ENCODE measurements at places on chromosomes 4 and X.

DNA sequence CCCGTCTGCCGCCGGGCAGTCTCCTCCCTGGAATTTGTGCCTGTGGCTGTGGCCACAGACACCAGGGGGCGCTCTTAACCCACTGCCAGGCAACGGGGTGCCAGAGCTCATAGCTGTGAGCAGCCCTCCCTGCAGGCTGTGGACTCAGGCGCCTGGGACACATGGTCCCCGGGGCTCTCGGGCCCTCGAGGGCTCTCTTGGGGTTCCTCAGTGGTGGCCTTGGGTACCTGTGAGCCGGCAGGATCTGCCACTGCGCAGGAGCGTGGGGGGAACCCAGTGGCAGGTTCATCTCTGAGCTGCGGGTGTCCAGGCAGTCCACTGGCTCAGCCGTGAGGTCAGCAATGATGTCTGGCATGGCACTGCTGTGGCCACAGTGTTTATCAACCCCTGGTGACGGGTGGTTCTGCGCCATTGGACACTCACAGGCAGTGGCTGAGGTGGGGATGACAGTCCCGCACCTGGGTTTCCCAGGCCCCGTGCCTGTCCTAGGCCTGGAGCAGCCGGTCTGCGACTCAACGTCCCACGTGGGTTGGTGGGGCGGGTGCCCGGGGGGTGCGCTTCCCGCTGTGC, 37.2 kb downstream of the PCGF3 start:
- DNase-seq = no peak

DNA sequence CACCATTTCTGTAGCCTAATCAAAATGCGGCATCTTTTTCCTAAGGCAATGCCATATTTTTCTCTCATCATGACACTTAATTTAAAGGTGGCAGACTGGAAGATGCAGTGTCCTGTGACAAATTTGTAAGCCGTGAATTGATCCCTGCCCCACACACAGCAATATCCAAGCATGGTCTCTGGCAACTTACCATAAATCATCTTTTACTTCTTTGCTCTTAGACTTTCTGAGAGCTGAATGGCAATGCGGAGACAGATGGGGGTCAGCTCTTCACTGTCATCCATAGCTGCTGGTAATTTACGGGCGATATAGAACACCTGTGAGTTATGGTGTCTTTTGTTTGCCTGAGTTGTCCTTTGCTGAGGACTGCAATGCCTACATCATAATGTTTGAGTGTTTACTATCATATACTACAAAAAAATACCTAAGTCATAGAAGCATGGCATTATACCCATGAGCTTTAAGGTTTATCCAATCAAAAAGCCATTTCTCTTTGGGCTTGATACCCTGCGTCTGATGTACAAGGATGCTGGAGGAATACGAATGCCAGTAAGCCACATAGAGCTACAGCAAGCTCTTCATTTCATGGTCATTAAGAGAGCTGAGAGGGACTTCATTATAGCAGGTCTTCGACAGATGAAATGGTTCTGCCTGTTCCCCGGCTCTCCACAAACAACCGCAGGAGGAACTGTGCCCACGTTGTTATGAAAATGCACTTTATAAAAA, 148.1 kb downstream of the TRIML1 start:
- no peak for DNase-seq

GRCh38 chr4:15262396-15262795, 165.4 kb upstream of the C1QTNF7 start:
- DNase-seq = no peak

DNA sequence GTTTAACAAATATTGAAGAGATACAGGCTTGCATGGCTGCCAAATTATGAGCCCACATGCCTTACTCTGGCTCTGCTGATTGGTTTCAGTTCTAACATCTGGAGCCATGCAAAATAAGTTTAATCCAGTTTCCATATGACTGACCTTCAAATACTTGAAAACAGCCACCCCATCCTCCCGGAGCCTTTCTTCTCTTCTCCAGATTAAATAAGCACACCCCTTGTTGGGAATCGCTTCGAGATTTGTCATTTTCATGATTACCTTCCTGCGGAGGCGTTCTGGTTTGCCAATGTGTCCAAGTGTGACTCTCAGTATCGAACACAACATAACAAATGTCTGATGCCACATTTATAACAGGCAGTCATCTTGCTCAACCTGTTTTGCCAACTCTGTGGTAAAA, 101.6 kb upstream of the JADE1 start:
- no peak for DNase-seq

- no peak for DNase-seq
Observed at GRCh38 chr4:98430708-98431403, 169.7 kb downstream of the RAP1GDS1 start.

DNA sequence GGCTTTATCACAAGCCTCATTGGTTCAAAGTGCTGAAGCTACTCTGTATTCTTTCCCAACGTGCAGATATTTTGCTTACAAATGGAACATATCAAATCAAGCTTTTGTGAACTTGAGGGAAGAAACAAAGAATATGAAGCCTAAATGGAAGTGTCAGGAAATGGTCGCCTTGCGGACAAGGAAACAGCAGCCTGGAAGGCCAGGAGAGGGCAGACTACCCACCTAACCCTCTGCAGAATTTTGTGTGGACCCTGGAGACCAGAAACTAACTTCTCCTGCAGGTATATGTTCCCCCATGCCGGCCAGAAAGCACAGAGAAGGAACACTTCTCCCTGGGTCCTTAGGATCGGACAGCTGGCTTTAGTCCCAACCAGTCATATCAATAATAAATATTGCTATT, 1425.8 kb downstream of the PCDH7 start:
- no peak for DNase-seq

- peak; percentile 27 for DNase-seq
Observed at GRCh38 chr4:37803348-37803973, 23.0 kb upstream of the PGM2 start.

GRCh38 chrX:27600686-27601085, 10.5 kb downstream of the DCAF8L2 start:
- DNase-seq = no peak

DNA sequence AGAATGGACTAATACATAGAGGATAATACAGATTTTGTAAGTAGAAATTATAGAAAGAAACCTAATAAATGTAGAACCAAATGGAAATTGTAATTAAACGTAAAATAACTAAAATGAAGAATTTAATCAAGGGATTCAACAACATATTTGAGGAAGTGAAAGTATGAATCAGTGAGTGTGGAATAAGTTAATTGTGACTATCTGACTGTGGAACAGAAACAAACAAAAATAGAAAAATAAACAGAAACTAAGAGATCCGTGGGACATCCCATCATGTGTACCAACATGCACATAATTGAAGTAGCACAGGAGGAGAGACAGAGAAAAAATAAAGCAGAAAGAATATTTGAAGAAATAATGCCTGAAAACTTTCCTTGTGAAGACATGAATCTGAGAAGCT, 208.6 kb upstream of the TACR3 start:
- DNase-seq = no peak

- peak; percentile 58 for DNase-seq
Observed at GRCh38 chr4:143375326-143376073, 38.8 kb downstream of the GAB1 start.

DNA sequence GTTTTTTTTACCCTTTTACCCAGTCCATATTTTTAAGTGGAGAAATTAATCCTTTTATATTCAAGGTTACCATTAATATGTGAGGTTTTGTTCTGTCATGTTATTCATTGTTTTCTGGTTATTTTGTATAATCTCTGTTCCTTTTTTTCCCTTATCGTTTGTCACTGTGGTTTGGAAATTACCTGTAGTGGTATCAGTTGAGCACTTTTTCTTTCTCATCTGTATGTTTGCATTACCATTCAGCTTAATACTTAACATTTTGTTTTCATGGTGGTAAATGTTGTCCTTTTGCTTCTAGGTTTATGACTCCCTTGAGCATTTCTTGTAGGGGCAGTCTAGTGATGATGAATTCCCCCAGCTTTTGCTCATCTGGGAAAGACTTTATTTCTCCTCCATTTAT, 6.6 kb downstream of the ETDC start:
- DNase-seq = no peak

DNA sequence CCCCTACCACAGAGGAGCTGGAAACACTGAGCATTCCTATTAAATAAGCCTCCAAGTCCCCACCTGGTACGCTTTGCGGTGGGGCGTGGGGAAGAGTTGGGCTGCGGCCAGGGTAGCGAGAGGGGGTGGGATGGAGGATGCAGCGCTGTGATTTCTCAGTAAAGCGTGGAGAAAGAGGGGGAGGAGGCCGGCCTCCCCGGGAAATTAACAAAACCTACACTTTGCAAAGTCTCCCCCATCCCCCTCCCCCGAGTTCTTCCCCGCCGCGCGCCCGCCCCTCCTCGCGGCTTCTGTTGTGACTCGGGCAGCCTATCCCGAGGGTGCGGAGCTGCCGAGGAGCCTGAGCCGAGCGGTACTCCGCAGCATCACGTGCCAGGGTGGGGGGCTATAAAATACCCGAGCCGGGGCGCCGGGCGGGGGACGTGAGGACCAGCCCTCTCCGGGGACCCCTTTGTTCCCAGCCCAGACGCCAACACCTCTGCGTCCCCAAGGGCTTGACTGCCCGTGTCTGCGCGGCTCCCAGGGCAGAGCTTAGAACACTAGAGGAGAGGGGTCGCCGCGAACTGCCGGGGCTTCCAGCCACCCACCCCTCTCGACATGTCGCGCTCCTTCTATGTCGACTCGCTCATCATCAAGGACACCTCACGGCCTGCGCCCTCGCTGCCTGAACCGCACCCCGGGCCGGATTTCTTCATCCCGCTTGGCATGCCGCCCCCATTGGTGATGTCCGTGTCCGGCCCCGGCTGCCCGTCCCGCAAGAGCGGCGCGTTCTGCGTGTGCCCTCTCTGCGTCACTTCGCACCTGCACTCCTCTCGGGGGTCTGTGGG, at the start of gene GSX2:
GSX2 (plus strand) TSS at position 416 of the 827 bp plus-strand sequence; CDS start at position 598, 182 bp downstream.
- no peak for DNase-seq

- DNase-seq = no peak
Observed at GRCh38 chrX:78922754-78923153, 22.4 kb upstream of the P2RY10 start.

DNA sequence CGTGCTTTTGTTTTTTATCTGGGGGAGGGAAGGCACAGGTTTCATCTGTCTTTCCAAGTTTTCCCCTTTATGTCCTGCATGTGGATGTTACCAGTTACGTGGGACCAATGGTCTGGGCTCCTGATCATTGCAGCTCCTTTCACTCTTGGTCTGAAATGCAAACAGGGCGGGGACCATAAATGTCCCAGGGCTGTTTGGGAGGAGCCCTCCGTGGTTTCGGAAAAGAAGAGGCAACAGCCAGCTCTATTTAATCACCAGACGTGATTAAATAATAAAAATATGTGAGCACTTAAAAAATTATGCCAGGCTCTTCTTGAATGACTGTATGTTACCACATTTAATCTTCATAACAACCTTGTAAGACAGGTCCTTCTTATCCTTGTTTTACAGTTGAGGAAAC, 30.8 kb upstream of the C1GALT1C1 start:
- no peak for DNase-seq

DNA sequence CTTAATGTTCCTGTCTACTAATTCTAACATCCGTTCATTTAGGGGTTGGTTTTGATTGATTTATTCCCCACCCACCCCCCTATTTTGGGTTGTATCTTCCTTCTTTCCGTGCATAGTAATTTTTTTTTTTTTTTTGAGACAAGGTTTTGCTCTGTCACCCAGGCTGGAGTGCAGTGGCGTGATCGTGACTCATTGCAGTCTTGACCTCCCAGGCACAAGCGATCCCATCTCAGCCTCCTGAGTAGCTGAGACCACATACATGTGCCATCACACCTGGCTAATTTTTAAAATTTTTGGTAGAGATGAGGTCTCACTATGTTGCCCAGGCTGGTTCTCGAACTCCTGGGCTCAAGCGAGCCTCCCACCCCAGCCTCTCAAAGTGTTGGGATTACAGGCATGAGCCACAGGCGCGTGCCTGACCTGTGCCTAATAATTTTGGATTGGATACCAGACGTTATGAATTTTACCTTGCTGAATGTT, 79.9 kb downstream of the ZFX start:
- DNase-seq = no peak

- no peak for DNase-seq
Observed at GRCh38 chrX:30219372-30219771, 4.0 kb downstream of the MAGEB2 start.

GRCh38 chrX:69314436-69315348, 149.4 kb upstream of the PJA1 start:
- DNase-seq = peak; percentile 25

DNA sequence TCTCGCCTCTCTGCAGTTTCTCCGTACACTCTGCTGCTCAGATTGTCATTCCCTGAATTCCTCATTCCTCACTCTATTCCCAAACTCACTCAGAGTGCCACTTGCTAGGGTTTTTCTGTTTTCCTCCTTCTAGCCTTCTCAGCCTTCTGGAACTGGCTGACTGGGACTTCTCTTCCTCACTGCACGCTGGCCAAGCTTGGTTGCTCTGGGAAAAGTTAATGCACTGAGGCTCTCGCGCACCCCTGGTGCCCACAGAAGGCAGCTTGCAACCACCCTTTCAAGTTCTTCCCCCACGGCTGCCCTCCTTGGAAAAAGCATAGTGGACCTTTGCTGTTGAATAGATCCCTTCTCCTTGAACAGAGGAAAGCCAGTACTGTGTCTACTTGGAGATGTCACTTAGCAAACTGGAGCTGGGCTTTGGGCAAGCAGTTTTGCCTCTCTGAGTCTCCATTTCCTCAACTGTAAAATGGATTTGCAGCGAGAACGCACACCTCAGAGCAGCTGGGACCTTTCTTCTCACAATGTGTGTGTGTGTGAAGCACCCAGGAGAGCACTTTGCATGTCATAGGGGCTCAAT, 6.0 kb upstream of the CCKAR start:
- no peak for DNase-seq

GRCh38 chr4:101239665-101240064, 107.7 kb downstream of the PPP3CA start:
- no peak for DNase-seq

DNA sequence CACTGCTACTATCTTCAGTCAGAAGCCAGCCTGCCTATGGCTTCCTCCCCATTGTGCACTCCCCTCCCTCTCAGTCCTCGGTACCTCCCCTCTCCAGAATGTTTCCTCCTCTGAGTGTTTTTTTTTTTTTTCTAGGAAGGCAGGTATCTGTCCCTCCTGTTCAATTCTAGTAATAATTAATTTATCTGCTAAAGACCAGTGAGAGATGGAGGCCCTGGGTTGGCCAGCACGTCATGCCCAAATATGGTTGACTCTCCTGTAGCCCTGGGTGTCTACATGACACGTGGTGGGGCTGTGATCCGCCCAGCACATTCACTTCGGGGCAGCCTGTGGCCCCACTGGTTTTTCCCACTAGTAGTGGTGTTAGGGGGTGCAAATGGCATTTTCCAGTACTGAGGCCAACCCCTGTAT, 1.8 kb downstream of the FLNA start:
- DNase-seq = no peak
